Activated T-helper 9 cell treated with anti-CD3 and anti-CD28 coated beads, Interleukin-2, amount 50 U/mL, for 16 hours (primary cell): ENCODE measurements at places on chromosomes 3 and 15.
A peak's percentile ranks its signal among the peaks of the same experiment; 100 is the strongest.

GRCh38 chr15:35698331-35698730 is 152.4 kb upstream of the DPH6 start:
- DNase-seq, result no peak

DNA sequence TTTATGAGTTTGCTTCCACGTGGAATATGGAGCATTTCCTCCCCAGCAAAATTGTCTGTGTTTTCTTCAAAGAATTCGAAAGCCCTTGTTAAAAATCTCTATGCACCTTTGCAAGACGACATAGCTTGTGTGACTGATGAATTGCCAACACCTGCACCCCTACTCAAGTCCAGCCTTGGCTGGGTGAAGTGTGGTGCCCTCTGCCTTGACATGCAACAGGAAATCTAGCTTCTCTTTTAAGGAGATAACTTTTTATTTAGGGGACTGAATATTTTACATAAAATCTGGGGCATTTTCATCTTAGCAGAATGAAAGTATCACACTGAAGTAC is 647 bp downstream of the HMG20A start:
- no peak for DNase-seq

GRCh38 chr3:60010781-60011180 is 961.0 kb upstream of the CFAP20DC start:
- no peak for DNase-seq

DNA sequence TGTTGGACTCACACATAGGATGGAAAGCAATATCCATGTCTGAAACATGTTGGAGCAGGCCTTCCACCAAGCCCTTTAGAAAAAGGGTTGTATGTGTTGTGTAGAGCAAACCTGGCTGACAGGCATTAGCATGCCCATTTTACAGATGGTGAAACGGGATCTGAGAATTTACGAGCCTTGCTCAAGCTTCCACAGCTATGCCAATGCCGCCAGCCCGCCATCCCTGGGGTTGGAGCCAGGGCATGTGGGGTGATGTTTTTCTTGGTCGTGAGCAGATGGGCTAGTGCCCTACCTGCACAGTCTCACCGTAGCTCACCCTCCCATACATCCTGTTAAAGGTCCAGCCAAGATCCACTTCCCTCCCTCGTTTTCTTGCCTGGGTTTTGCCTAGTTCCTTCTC is 97.5 kb upstream of the TLE3 start:
- DNase-seq, result no peak

DNA sequence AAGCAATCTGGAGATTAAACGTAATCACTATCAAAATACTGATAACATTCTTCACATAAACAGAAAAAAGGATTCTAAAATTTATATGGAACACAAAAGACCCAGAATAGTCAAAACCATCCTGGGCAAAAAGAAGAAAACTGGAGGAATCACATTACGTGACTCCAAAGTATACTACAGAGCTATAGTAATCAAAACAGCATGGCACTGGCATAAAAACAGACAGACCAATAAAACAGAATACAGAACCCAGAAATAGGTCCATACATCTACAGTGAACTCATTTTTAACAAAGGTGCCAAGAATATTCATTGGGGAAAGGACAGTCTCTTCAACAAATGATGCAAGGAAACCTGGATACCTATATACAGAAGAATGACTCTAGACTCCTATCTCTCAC is 621.9 kb upstream of the CCDC54 start:
- DNase-seq, result no peak

DNA sequence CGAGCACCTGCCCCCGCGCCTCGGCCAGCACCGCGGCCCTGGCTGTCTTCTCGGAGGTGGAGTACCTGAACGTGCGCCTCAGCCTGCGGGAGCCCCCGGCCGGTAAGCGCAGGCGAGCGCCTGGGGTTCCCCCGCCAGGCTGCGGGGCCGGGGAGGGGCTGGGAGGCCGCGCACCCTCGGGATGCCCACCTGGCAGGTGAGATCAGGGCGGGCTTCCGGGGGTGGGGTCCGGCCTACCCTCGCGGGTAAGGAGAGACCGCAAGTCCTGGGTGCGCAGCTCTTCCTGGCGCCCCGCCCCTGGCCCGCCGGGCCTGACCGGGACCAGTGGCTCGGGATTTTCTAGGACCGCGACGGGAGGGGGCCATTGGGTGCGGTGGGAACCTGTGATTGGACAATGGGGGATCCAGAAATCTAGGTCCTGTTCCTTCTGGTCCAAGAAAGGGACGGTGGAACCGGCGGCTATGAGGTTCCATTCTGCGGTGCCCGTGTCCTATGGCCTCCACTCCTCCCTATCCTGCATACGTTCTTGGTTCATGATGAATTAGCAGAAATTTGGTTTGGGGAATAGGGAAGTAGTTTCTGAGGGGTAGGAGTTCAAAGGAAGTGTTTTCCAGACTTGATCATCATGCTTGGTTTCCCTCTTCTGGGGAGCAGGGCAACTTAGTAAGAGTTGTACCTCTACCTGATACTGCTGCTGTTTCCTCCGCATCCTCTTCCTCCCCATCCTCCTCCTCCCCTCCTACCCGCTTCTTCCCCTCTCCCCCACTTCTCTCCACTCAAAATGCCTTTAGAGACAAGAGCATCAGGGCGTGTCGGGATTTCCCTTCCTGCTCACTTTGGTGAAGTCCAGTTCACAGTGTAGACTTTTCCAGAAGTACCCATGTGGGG is 808 bp downstream of the ARRDC4 start:
- DNase-seq, result no peak

- no peak for DNase-seq
Observed at GRCh38 chr3:46710671-46711295, 6.9 kb downstream of the PRSS50 start.

GRCh38 chr3:57194641-57195040 is 5.1 kb downstream of the HESX1 start:
- no peak for DNase-seq

- DNase-seq, result no peak
Observed at GRCh38 chr15:40053831-40054604, 15.0 kb upstream of the SRP14 start.

DNA sequence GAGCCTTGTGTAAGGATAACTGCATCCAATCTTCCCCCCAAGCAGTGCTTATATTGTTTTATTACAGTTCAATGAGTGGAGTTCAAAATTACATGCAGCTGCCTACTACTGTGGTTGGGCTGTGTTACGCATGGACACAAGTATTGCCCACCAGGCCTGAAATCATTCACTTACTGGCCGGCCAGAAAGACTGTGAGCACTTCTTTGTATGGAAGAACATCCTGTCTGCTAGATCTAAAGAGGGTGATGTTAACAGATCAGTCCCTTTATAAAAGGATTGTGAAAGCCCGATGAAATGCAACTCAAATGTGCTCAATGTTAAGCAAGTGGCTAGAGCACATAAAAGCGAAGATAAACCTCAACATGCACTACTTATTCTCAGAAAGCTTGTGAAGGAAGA is 132.5 kb downstream of the FOXP1 start:
- DNase-seq, result no peak

GRCh38 chr15:55789066-55789660 is 46.2 kb upstream of the PRTG start:
- peak; percentile 28 for DNase-seq

DNA sequence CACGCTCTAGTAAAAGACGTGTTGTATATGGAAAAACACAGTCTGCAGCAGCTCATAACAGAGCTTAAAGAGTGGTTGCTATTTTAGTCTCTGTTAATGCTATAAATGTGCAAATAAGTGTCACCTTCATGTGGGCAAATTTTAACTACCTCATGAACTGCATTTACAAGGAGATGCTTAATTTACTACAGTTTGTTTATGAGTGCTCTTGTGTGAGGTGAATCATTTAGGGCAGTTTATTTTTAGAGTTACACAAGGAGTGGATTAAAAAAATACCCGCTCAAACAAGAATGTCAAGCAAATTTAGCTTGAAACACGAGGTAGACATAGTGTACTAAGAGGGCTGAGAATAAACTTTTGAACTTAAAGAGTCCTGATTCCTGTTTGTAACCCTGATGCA is 579.0 kb downstream of the MFSD1 start:
- no peak for DNase-seq

DNA sequence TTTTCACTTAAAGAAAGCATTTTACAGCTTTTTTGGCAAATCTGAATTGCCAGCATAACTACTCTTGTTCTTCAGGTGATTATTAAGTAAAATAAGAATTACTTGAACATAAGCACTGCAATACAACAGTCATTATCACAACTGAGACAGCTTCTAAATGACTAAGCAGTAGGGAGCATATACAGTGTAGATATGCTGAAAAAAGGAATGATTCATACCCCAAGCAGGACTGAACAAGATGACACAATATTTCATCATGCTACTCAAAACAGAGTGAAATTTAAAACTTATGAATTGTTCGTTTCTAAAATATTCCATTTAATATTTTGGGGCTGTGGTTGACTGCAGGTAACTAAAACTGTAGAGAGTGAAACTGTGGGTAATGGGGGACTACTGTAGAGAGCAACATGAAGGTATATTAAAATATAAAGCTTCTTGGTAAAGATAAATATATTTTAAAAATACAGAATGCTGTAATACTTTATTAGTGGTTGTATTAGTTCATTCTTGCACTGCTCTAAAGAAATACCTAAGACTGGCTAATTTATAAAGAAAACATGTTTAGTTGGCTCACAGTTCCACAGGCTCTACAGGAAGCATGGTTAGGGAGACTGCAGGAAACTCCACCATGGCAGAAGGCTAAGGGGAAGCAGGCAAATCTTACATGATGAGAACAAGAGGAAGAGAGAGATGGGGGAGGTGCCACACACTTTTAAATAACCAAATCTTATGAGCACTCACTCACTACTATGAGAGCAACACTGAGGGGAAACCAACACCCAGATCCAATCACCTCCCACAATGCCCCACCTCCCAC is 84.8 kb downstream of the DCLK3 start:
- no peak for DNase-seq

GRCh38 chr3:146750196-146750595 is 145.1 kb upstream of the PLSCR5 start:
- DNase-seq, result no peak

- DNase-seq, result no peak
Observed at GRCh38 chr3:25854214-25854613, 64.3 kb downstream of the OXSM start.

DNA sequence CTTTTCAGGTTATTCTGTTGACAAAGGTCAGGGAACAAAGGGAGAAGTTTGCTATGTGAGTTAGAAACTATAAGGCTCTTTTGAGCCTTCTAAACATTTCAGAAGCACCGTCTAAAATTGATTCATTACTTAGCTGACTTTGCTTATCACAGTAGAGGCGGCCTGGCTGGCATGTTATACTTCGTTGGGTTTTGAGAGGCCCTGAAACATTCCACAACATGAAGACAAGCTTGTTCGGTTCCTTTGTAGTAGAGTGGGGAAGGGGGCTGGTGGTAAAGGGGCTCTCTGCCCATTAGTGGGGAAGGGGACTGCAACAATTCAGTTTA is 23.6 kb downstream of the ZBTB38 start:
- no peak for DNase-seq

GRCh38 chr3:8094415-8094814 is 407.2 kb upstream of the LMCD1 start:
- no peak for DNase-seq

- DNase-seq, result no peak
Observed at GRCh38 chr15:98775498-98776230, 127.3 kb downstream of the IGF1R start.

GRCh38 chr3:38334142-38335055 is 12.2 kb upstream of the XYLB start:
- no peak for DNase-seq

GRCh38 chr3:67362686-67363085 is 291.7 kb downstream of the SUCLG2 start:
- DNase-seq, result no peak

- no peak for DNase-seq
Observed at GRCh38 chr3:160950954-160951353, 154.2 kb downstream of the B3GALNT1 start.

- no peak for DNase-seq
Observed at GRCh38 chr15:101175401-101175800, 76.4 kb downstream of the CHSY1 start.

- no peak for DNase-seq
Observed at GRCh38 chr3:114566767-114567166, 272.9 kb downstream of the TIGIT start.

- no peak for DNase-seq
Observed at GRCh38 chr3:185977679-185978040, 39.8 kb upstream of the TRA2B start.

GRCh38 chr15:43285609-43286037 is 18.9 kb upstream of the TGM5 start:
- DNase-seq, result no peak

- DNase-seq, result no peak
Observed at GRCh38 chr3:11014253-11014652, 21.7 kb downstream of the SLC6A1 start.

- DNase-seq, result no peak
Observed at GRCh38 chr3:43031485-43031884, 52.4 kb downstream of the GASK1A start.

DNA sequence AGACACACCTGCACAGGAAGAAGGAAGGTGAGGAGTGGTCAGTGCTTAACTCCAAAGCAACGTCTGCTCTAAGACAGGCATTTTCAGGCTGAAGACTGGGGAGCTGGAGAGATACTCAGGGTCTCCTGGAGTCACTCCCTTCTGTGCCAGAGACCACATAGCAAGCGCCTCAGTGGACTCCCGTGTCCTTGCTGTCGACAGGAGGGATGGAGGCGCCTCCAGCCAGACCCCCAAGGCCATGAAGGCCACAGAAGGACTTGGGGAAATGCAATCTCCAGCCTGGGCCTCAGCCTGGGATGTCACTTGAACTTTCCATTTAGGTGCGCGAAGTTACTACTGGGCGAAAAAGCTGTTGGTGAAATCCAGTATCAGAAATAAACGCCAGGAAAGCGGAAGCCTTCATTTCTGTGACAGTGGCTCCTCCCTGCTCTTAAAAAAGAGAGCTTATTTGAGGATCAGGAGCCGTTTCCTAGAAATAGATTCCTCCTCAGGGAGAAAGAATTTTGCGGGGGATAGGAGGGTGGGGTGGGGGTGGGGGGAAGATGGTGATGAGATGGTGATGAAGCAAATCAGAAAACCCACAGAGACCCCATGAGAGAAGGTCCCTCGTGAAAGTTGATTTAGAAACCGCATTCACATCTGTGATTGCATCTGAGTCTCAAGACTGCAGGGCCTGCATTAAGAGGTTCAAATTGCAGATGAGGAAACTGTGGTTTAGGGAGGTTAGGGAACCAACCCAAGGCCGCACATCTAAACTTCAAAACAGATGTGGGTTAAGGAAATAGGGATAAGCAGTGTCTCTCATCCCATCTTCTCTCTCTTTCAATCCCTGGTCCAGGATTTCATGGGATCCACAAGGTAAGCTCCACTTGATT is 78.8 kb downstream of the ATP2B2 start:
- DNase-seq, result no peak

DNA sequence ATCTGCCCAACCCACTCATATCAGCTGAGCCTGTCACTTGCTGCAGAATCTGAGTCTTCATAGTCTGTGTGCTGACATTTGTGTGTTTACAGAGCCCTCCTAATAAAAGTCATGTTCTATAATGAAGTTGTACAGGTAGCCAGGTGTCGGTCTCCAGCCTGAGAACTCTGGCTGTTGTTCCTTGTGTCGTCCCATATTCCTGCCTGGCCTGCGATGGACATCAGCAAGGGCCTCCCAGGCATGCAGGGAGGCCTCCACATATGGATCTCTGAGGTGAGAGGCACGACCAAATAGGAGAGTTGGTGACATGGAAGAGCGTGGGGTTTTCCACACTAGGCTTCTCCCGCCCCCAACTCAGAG is 2.9 kb downstream of the VILL start:
- no peak for DNase-seq
